NCI-H2107 (cell line): ENCODE measurements at places on chromosomes 7 and 10.

DNA sequence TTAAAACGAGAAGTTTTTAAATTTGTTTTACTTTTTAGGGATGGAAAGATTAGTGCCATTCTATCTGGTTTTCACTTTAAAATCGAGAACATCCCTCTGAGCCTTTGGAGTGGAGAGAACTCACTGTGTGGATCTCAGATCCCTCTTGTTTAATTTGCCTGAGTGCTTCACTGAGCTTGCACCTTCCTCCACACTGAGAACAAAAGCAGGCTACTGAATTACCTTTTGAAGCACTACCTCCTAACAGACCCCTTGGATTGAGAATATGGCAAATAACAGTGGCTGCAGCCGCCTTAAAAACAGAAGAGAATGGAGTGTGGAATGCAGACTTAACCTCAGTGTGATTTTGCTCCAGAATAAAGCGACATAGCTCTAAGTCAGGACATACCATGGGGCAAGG is 204.7 kb downstream of the CNTNAP2 start:
- DNase-seq = no peak

- DNase-seq = no peak
Observed at GRCh38 chr10:63699785-63700613, 178.8 kb downstream of the REEP3 start.

DNA sequence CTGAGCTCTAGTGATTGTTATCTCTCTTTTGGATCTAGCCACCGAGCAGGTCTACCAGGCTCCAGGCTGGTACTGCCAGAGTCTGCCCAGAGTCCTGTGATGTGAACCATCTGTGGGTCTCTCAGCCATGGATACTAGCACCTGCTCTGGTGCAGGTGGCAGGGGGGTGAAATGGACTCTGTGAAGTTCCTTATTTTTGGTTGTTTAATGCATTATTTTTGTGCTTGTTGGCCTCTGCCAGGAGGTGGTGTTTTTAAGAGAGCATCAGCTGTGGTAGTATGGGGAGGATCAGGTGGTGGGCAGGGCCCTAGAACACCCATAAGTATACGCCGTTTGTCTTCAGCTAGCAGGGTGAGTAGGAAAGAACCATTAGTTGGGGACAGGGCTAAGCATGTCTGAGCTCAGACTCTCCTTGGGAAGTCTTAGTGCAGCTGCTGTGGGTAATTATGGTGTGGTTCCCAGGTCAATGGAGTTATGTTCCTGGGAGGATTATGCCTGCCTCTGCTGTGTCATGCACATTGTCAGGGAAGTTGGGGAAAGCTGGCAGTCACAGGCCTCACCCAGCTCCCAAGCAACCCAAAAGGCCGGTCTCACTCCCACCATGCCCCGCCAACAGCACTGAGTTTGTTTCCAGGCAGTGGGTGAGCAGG is 81.8 kb downstream of the NPSR1 start:
- no peak for DNase-seq

DNA sequence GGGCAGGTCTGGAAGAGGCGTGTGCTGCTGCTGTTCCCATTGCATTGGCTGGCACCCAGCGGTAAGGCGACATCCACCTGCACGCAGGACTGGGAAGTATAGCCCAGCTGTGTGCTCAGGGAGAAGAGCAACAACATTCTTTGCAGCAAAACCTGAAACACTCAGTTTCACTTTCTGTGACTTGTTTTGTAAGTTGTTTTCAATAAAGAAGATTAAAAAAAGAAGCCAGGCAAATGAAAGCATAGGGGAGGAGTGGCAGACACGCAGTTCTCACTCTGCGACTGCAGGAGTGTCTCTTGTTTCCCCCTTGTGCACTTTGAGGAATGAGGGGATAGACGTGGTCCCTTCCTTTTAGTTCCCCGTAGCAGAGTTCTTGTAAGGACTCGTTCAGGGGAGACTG is 5.8 kb downstream of the FBH1 start:
- no peak for DNase-seq

GRCh38 chr10:63155388-63156020 is 22.4 kb downstream of the NRBF2 start:
- DNase-seq = no peak

DNA sequence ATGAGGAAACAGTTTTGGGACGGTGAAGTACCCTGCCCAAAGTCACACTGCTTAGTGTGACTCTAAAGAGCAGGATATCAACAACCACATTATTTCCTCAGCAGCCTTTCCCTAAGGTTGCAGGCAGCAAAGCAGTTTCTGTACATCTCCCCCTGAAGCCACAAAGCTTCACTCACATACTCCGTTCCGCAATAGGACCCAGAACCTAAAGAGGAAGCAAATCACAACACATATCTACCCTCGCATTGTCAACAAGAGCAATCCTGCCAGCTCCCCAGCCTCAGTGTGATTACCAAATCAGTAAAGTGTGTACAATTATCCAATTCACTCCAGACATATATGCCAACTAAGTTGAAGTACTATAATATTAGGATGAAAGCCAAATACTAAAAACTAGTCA is 30.8 kb downstream of the VAX1 start:
- DNase-seq = no peak

DNA sequence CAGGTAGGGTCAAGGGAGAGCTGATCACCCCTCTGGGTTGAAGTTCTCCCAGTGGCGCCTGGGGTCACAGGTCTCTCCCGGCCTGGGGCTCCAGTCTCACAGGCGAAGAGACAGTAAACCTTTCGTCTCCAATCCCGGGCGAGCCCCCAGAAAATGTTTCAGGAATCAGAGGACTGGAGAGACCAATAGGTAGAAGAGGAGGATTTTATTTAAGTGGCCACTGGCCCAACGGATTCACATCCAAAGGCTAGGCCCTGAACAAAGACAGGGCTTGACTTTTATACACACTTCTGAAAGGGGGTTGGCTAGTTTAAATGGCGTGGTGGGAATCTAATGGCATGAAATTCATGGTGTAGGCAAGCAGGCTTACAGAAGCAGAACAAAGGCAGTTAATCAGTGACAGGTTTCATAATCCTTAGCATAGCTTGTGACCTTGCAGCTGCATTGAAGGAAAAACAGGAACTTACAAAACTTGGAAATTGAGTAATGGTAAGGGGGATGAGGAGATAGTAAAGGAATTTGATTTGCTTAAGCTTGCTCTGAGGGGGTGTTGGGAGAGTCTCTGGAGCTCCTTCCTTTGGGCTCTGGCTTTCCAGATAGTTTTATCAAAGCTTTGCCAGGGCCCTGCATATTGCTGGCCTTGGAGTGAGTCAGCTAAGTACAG is 105.5 kb downstream of the TRIM24 start:
- DNase-seq = no peak

GRCh38 chr7:115477193-115477651 is 553.3 kb downstream of the TFEC start:
- DNase-seq = no peak

DNA sequence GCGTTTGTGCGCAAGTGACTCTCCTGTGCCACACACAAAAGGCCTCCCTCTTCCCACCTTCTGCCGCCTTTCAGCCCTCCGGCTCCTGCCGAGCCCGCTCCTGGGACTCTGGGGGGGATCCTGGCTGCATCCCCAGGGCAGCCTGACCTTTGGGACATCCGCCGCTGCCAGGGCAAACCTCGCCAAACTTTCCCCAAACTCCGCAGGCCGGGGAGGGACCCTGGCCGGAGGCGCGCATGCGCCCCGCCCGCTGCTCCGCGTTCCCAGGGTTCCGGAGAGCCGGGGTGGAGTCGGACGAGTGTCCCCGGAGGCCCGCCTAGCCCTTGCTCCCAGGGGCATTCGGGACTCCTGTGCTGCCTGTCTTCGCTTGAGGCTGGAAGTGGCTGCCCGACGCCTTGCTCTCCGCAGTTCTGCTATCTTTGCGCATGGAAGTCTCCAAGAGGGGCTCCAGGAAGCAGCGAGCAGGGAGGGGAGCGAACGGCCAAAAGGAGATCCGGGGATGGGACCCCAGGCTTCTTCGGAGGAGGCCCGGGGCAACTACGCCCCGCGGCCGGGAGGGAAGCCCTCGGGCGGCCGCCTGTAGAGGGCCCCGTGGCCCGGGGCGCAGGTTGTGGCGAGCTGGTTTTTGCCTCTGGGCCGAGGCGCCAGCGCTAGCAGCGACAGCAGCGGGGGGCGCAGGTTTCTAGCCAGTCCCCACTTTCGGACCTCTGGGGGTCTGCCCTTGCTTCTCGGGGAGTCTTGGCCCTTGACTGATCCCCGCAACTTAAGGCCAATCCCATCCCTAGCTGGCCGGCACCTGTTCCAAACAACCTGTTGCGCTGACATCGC is 7.0 kb downstream of the PTF1A start:
- no peak for DNase-seq
